ENCODE measurements at places on chromosomes 6 and 20.

DNA sequence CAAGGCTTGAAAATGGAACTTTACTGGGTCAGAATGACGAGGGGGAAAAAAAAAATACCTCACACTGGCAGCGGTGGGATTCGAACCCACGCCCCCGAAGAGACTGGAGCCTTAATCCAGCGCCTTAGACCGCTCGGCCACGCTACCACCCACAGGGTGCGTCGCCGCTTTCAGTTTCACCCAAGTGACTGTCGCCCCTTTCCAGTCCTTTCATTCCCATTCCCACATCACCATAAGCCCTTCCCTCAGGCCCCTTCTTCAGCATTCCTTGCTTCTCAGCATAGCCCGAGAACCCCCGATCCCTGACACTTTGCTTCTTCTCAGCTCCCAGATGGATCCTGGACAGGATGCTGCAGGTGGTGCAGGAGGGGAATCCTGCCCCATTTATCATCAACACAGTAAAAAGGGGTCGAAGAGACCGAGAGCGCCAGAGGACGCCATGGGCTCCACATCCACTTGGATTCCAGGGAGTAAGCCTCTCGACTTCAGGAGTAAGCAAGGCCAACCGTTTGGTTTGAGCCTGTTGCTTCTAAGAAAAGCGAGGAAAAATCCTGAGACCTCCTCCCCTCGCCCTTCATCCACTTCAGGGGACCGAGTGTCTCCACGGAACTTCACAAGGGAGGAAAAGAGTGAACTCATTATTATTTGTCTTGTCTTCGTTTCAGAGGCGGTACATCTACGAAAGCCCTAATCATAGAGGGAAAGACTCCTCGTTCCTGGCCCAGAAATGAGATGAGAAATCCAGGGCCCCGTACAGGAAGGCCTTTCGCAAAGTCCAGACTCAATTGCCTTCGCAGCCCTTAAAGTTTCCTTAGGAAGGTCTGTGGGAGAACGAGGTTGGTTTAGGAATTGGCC, 20.0 kb upstream of the TRIM27 start:
- no peaks in the 10 kb centered on the region for H3K4me1 ChIP-seq
- DNase-seq = peak; percentile 93
- H3K27me3 ChIP-seq = no peaks in the 10 kb centered on the region
- H3K4me3 ChIP-seq = peak overlapping the region; percentile 82
- H3K27ac ChIP-seq = no peak overlapping the region

DNA sequence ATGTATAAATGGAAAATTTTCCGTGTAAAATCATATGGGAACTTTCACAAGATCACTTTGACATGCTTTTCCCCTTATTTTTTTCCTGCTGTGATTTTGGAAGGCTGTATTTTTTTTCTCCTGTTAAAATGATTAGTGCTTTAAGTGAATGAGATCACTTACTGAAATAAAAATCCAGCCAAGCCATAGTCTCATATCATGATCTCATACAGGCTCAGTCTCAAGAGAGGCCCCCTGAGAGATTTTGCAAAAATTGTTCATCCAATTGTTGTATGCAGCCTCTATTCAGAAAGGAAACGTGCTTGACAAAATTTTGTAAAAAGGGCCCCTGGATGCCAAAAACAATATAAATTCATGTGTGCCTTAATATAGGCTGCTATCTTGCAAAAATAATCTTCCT, 528.2 kb downstream of the HDGFL1 start:
- no peak overlapping the region for H3K4me3 ChIP-seq
- H3K4me1 ChIP-seq = no peaks in the 10 kb centered on the region
- H3K36me3 ChIP-seq = no peaks in the 10 kb centered on the region
- no peaks in the 10 kb centered on the region for H3K27me3 ChIP-seq
- DNase-seq = no peak

GRCh38 chr20:39349240-39349639, 387.1 kb downstream of the DHX35 start:
- no peak for DNase-seq
- H3K27me3 ChIP-seq = no peaks in the 10 kb centered on the region
- H3K36me3 ChIP-seq = no peaks in the 10 kb centered on the region

GRCh38 chr6:17883665-17884497, 103.6 kb downstream of the KIF13A start:
- no peaks in the 10 kb centered on the region for H3K27me3 ChIP-seq
- H3K4me1 ChIP-seq = no peaks in the 10 kb centered on the region
- H3K27ac ChIP-seq = no peak overlapping the region
- no peak overlapping the region for H3K4me3 ChIP-seq
- no peaks in the 10 kb centered on the region for H3K36me3 ChIP-seq

DNA sequence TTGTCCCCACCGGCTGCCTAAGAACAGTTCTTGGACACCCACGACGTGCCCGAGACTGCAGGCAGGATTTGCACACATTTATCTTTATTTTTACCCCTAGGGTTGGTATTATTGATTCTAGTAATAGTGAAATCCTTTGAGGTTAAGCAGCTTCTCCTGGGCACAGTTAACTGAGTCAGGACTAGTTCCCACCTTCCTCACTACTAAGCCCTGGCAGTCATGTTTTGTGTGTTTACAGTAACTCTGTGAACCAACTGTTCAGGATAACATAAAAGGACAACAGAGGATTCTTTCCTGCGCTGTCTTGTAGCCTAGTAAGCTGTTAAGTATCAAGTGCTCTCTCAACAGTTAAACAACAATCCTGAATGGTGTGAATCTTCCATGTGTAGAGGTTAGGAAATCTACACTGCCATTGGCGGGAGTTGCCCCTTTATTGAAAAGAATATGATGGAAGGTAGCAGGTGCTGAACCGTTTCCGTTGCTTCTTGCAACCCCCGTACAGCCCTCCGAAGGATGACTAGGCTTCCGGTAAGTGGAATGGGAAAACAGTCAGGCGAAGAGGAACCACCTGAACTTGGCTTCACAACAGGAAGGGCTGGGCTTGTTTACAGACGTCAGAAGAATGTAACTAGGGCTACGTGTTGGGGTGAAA, 979 bp upstream of the SOD2 start:
- no peaks in the 10 kb centered on the region for H3K36me3 ChIP-seq
- H3K27ac ChIP-seq = no peak overlapping the region
- DNase-seq = peak; percentile 22
- H3K4me3 ChIP-seq = no peak overlapping the region

GRCh38 chr6:149636124-149636523, 12.4 kb downstream of the KATNA1 start:
- H3K36me3 ChIP-seq = no peaks in the 10 kb centered on the region
- DNase-seq = peak; percentile 42
- H3K4me1 ChIP-seq = no peaks in the 10 kb centered on the region
- no peak overlapping the region for H3K27ac ChIP-seq
- no peak overlapping the region for H3K4me3 ChIP-seq
- H3K27me3 ChIP-seq = no peaks in the 10 kb centered on the region

DNA sequence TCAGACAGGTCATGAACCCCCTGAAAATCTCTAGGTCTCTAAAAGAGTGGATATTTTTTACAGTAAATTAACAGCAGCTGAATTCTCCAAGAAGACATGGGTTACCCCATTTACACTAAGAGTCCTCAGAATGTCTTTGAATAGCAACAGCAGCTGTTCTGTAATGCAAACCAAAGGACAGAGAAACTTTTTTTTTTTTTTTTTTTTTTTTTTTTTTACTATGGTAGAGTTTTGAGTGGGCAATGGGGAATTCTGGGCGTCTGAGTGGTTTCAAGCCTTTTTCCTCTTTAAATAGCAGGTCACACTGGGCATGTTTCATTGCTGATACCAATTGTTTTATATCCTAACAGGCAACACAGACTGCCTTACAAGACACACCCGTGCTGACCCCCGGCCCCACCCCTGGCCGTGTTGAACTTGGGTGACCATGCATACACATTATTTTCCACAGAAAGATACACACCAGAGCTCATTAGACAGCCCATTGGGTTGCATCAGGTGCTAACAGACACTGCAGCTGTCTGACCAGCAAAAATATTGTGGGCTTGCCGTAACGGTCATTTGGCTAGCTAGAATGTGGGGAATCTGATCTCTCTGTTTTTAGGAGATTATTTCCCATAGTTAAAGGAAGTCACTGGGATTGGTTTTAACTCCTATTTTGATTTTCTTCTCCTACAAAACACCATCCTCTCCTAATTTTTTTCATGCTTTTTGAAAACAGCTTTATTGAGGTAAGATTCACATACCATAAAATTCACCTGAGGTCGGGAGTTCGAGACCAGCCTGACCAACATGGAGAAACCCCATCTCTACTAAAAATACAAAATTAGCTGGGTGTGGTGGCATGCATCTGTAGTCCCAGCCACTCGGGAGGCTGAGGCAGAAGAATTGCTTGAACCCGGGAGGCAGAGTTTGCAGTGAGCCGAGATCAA, 26.7 kb upstream of the IRF4 start:
- no peak overlapping the region for H3K27ac ChIP-seq
- no peaks in the 10 kb centered on the region for H3K27me3 ChIP-seq
- H3K4me3 ChIP-seq = peak overlapping the region; percentile 22

DNA sequence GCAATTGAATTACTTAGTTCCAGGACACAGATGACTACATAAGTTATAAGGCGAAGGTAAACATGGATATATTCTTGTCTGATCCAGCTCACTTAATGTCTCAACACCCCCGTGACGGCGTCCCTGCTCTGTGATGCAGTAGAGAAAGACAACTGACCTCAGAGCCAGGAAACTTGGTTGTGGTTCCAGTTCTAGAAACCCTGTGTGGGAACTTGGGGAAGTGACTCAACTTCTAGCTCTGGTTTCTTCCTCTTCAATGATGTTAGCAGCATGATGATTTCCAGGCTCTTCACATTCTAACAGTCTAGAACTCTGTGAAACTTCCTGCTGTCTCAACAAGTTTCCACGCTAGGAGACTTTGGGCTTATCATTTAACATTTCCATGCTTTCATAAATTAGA, 18.4 kb downstream of the LAMA4 start:
- no peak overlapping the region for H3K4me3 ChIP-seq
- H3K27me3 ChIP-seq = no peaks in the 10 kb centered on the region
- H3K36me3 ChIP-seq = no peaks in the 10 kb centered on the region

DNA sequence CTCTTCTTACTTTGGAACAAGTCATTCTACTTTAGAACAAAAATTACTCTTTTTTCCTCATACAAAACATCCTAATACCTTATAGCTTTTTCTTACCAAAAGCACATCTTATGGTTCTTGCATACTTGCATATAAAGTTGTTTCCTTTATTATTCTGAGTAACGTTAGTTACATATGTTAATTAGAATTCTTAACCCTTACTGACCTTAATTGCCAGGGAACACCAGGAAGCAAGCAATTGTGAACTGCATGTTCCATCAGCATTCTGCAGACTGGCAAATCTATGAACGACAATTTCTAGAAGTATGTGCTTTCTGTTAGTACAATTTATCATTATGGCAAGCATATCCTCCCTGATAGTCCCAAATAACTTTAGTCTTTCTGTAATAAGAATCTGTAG, 831.0 kb downstream of the C6orf118 start:
- no peaks in the 10 kb centered on the region for H3K36me3 ChIP-seq
- H3K27ac ChIP-seq = no peak overlapping the region
- no peaks in the 10 kb centered on the region for H3K27me3 ChIP-seq
- no peak overlapping the region for H3K4me3 ChIP-seq
- H3K4me1 ChIP-seq = no peaks in the 10 kb centered on the region

DNA sequence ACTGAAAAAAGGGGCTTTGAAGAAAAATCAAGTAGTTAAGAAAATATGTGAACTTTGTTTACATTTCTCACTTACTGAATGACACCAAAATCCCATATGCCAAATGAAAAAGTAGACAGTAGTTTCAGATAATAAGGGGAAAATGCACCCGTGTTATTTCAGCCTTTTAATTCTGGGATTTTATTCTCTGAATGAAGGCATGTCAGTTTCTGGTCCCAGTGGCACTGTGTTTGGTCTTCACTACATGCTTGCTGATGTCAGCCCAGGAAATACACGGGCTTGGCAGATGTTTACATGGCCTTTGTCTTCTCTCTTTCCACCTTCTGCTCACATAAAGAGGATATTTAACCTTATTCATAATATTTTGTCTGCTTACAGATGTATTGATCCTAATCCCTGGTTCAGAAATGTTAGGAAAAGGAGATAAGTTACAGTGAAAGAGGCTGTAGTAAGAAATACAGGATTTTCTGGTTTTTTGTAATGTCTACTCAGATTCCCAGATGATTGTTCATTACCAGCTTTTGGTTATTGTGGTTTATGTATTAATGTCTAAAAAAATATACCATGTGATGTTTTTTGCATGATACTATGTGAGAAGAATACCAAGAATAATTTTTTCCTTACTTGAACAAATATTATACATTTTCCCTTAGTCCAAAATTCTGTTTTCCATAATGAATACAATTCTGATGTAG, 27.7 kb downstream of the DSE start:
- no peaks in the 10 kb centered on the region for H3K27me3 ChIP-seq
- no peaks in the 10 kb centered on the region for H3K36me3 ChIP-seq
- no peaks in the 10 kb centered on the region for H3K4me1 ChIP-seq
- no peak overlapping the region for H3K27ac ChIP-seq
- DNase-seq = no peak

GRCh38 chr6:79231666-79232065, 2.8 kb downstream of the HMGN3 start:
- H3K4me1 ChIP-seq = peaks cover 3% of the 10 kb centered on the region
- no peak overlapping the region for H3K4me3 ChIP-seq
- no peaks in the 10 kb centered on the region for H3K27me3 ChIP-seq
- no peak overlapping the region for H3K27ac ChIP-seq
- DNase-seq = no peak

- H3K4me1 ChIP-seq = no peaks in the 10 kb centered on the region
- H3K27me3 ChIP-seq = no peaks in the 10 kb centered on the region
- no peak overlapping the region for H3K4me3 ChIP-seq
- DNase-seq = no peak
- H3K36me3 ChIP-seq = peaks cover 13% of the 10 kb centered on the region
Measured at GRCh38 chr20:50141018-50141675, 12.4 kb downstream of the PEDS1 start.

DNA sequence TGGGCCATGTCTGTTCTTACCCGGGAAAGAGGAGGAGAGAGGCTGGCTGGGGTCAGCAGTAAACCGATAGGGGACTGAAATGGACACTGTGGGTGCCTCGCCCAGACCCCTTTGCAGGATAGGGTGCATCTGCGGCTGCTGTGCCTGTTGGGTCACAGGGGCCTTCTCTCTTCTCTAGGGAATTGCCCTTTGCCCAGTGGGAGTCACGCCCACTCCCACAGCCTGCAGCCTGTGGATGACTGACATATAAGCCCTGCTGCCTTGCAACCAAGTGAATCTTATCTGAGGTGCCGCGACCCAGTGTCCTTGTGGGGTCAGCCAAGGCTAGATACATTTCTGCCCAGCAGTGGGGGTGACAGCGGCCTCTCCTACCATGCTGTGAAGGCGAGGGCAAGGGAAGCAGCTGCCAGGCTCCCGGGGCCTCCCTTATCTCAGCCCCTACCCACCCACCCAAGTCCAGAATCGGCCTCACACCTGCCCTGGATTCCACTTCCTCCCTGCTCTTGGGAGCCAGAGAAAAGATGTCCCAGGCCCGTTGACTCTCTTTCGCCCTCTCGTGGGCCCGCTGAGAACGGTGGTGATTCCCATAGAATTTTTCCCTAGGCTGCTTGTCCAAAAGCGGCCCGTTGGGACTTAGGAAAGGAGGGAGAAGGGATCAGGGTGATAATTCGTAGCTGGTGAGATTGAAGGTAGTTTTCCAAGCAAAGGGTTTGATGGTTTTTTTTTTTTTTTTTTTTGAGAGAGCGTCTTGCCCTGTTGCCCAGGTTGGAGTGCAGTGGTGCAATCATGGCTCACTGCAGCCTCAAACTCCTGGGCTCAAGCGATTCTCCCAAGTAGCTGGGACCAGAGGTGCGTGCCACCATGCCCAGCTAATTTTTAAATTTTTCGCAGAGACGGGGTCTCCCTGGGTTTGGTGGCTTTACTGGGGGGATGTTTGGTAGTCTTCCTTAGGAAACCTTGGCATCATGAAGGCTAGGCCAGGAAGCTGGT, 76.4 kb upstream of the RNF24 start:
- no peaks in the 10 kb centered on the region for H3K27me3 ChIP-seq
- H3K4me3 ChIP-seq = no peak overlapping the region
- H3K36me3 ChIP-seq = no peaks in the 10 kb centered on the region
- no peaks in the 10 kb centered on the region for H3K4me1 ChIP-seq
- peak; percentile 84 for DNase-seq
- H3K27ac ChIP-seq = no peak overlapping the region
